ENCODE measurements at places on chromosomes 16 and 17.

DNA sequence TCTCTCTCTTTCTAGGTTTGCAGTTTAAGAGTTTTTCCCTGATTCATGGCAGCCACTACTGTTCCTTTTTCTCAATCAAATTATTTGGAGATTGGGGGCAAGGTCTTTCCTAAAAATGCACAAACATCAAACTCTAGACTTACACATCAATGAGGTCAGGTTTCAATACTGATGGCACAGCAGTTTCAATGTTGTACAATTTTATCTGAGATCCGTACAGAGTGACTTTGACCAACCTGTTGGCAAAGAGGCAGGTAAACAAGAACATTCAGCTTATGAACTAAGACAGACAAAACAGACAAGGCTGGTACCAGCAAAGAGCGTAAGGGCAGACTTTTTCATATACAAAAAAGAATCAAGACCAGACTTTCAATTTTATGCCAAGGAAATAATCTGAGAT is 58.0 kb upstream of the GSG1L start:
- DNase-seq = no peak

DNA sequence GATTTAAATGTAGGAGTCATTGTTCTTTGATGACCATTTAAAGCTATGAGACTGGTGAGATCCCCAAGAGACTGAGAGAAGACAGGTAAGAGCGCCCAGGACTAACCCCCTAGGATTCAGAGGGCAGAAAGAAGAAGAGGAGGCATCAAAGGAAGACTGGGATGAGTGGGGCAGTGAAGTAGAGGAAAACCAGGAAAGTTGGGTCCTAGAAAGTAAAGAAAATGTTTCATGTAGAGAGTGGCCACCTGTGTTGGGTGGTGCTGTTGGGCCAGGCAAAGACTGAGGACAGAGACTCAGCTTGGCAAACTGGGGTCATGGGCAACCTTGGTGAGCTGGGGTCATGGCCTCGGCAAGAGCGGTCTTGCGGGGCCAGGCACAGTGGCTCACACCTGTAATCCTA is 1.3 kb upstream of the HAP1 start:
- no peak for DNase-seq

DNA sequence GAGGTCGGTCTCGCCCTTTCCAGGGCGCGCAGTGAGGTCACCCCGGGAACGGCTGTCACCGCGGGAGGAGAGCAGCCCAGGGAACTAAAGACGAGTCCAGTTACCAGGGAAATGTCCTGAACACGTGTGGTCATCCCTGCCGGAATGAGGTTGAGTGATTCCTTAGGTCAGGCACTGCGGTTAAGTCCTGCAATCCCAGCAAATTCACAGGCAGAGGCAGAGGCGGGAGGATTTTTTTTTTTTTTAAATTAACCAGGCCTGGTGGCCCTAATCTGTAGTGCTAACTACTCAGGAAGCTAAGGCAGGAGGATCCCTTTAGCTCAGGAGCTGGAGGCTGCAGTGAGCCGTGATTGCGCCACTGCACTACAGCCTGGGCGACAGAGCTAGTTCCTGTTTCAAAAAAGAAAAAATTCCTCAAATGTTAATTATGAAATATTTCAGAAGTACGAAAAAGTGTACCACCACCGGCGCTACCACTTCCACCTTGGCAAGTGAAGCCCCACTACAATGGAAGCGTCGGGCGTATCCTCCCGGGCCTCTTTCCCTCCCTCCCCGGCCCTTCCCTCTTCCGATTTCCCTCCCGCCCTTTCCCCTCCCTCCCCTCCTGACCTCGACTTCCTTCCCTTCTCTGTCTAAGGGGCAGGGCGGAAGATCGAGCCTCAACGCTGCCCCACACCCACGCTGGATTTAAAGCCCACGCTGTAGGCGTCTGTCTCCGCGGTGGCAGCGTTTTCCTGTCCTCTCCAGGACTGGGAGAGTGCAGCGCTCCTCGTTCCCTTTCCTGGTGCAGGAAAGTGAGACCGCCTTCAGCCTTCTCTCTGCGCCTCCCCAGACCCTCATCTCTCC is 27.3 kb downstream of the SLFN11 start:
- peak; percentile 26 for DNase-seq

DNA sequence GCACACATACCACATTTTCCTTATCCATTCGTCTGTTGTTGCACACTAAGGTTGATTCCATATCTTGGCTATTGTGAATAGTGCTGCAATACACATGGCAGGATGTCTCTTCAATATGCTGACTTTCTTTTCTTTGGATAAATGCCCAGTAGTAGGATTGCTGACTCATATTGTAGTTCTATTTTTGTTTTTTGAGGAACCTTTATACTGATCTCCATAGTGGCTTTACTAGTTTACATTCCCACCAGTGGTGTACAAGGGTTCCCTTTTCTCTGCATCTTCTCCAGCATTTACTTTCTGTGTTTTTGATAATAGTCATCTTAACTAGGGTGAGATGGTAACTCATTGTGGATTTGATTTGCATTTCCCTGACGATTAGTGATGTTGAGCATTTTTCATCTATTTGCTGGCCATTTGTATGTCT is 118.1 kb downstream of the STXBP4 start:
- DNase-seq = no peak

DNA sequence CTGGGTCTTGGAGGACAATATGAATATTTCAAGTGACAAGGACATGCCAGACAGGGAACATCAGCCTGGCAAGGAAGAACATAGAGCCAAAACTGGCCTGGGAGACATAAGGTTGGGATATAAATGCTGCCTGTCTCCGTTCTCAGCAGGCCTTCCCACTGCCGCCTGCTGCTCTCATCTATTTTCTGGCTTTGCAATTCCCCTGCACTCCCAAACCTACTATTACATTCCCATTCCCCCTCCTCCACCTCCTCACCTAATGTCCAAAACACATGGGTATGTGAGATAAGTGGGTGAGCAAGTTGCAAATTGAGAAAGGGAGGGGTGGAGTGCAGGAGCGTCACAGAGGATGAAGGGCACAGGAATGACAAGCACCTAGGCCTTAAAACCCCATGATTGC is 244.3 kb upstream of the CDH8 start:
- DNase-seq = no peak

DNA sequence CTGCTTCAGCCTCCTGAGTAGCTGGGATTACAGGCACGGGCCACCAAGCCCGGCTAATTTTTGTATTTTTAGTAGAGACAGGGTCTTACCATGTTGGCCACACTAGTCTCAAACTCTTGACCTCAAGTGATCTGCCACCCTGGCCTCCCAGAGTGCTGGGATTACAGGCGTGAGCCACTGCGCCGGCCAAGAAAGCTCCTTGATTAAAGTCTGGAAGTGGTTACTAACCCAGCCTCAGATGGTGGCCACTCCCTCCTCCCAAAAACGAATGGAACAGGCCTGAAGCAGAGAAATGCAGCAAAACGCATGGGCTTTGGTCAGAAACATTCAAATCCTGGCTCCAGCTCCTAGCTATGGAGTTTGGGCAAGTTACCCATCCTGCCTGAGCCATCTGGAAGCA is 11.3 kb downstream of the FKBP10 start:
- DNase-seq = no peak

DNA sequence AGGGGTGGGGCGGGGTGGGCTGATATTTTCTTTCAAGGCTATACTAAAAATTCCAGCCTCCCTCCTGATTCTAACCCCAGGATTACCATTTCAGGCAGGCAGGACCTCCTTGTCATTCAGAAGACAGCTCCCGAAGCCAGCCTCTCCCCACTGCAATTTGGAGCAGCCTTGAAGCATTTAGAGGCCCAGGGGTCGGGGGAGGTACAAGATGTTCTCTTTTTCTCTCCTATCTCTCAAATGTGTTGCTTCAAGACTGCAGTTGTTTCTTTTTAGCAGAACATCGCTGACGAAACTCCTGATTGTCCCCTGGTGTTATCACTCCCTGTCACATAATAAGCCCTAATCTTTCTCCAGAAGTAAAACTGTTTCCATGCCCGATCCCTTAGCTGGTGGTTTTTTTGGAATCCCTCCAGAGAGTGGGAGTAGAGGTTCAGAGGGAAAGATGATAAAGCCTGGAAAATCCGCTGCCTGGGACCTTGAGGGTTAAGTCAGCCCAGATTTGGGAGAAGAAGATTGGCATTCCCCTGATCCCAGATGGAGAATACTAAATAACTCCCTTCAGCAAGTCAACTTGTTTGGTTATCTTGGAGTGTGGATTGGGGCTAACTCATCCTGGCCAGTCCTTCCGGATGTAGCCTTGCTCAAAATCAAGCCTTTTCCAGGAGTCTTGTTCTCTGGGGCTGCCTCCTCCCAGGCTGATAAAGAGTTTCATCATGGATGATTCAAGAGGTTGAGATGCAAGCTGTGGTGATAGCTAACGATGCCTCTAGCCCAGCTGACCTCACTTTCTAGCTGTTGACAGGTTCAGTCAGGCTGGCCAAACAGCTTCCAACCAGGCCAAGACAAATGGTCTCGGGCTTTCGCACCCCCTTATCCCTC is 71.3 kb downstream of the SOX9 start:
- DNase-seq = no peak

- DNase-seq = peak; percentile 8
These were observed 2.8 kb downstream of the TOB1 start for GRCh38 chr17:50863221-50863843.

GRCh38 chr16:82991410-82991809 is 364.6 kb downstream of the CDH13 start:
- DNase-seq = no peak

- DNase-seq = no peak
These were observed 31.3 kb upstream of the KRT17 start for GRCh38 chr17:41655611-41656111.

DNA sequence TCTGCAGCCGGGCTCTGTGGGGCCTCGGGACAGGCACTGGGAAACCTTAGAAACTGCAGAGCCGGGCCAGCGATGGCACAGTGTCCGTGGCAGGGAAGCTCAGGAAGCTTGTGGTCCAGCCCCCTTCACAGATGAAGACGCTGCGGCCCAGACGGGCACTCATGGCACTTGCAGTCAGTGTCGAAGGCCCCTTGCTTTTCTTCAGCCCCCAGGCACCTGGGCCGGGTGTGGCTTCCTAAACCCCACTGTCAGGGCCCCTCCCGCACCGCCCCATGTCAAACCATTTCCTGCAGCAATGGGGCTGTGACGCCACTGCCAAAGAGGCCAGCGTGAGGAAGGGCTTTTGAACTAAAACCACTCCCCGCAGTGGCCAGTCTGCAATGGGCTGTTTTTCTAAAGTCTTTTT is 164.0 kb downstream of the LAT start:
- DNase-seq = peak; percentile 69

DNA sequence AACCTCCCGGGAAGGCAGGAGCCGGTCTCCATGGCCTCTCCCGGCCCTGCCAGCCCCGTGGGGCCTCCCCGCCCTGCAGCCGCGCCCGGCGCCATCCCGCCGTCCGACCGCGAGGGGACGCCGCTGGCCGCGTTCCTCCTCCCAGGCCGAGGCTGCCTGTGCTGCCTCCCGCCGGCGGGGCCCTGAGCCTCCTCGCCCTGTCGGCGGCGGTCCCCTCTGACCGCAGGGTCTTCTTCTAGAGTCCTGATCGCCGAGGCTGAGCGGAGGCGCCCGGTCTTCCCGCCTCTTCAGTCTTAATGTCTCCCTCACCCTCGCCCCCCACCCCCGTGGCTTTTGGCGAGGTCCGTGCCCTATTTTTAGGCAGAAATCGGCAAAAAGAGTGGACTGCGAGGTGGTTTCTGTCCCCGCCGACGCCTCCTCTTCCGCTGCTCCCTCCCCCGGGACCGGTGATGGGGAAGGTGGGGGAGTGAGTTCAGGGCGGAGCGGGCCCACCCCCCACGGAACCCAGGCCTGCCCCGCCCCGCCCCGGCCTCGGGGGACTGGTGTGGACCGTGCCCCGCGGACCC is 794 bp upstream of the CPNE7 start:
- peak; percentile 33 for DNase-seq

GRCh38 chr17:77320485-77321256 is 179.9 kb downstream of the SEC14L1 start:
- DNase-seq = no peak

DNA sequence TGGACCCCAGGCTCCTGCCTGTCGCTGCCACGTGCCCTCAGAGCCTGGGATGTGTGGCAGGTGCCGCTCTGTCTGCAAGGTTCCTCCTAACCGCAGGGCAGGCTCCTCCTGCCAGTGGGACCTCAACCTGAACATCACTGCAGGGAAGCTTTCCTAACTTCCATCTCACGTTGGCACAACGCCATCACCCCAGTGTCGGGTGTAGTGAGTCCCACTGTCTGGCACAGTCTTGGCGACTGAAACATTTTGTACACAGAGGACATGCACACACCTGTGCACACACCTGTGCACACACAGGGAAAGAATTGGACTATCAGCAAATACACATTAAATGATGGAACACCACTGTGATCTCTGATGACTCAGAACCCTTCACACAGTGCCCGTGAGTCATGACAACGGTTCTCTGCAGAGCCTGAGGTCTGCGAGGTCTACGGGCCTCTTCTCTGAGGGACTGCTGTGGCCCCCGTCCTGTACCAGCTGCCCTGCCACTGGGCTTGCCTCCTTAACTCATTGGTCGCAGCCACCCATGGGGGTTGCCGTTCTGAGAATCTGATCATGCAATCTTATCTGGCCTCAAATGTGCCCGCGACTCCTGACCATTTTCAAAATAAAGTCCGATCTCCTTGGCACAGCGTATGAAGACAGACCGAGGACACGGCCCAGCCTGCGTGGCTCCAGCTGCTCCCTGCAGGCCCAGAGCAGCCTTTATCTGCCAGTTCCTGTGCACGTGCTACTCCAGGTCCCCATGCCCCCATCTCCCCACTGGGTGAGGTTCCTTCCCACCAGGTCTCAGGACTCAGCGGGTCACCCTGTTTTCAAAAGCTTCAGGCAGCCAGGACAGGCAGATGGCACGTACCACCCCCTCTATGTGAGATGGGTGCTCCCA is 7.6 kb downstream of the CCDC57 start:
- DNase-seq = no peak

GRCh38 chr17:5065227-5065744 is 13.0 kb upstream of the ZFP3 start:
- no peak for DNase-seq

Data from activated T-helper 1 cell treated with anti-CD3 and anti-CD28 coated beads, Interleukin-12 subunit alpha, Interleukin-12 subunit beta, Interleukin-2, Interleukin-4 antibody, amounts not matched to agents 30 ng/mL and 10 ng/mL and 1 ng/mL, durations not matched to agents 14 hours and 24 hours and 36 hours (primary cell).